ENCODE measurements at places on chromosomes 3 and 15.

GRCh38 chr3:119240101-119240590, 532 bp downstream of the B4GALT4 start:
- peaks cover 10% of the 10 kb centered on the region for H3K4me1 ChIP-seq
- peak overlapping the region; percentile 92 for H3K27ac ChIP-seq
- H3K27me3 ChIP-seq, result no peaks in the 10 kb centered on the region
- DNase-seq, result peak; percentile 57
- H3K36me3 ChIP-seq, result no peaks in the 10 kb centered on the region

- peak; percentile 61 for DNase-seq
- H3K4me1 ChIP-seq, result no peaks in the 10 kb centered on the region
- peak overlapping the region; percentile 15 for H3K4me3 ChIP-seq
- H3K27ac ChIP-seq, result no peak overlapping the region
Measured at GRCh38 chr15:78709263-78709882, 68.4 kb upstream of the CHRNB4 start.

DNA sequence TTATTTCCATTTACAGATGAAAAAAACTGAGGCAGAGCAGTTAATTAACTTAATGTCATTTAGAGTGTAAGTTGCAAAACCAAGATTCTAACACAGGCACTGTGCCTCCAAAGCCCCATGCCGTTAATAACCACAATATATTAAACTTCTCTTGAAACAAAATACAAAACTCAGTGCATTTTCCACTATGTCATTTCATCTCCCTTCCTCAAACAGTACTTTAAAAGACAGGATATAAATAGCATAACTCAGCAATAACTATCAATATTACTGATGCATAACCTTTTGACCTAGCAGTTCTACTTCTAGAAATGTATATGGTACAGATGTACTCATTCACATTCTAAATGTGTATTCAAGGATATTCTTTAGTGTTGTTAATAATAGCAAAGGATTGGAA, 5.1 kb upstream of the TASOR start:
- no peak overlapping the region for H3K27ac ChIP-seq
- no peaks in the 10 kb centered on the region for H3K36me3 ChIP-seq
- no peaks in the 10 kb centered on the region for H3K27me3 ChIP-seq
- DNase-seq, result no peak
- H3K4me1 ChIP-seq, result peaks cover 2% of the 10 kb centered on the region

DNA sequence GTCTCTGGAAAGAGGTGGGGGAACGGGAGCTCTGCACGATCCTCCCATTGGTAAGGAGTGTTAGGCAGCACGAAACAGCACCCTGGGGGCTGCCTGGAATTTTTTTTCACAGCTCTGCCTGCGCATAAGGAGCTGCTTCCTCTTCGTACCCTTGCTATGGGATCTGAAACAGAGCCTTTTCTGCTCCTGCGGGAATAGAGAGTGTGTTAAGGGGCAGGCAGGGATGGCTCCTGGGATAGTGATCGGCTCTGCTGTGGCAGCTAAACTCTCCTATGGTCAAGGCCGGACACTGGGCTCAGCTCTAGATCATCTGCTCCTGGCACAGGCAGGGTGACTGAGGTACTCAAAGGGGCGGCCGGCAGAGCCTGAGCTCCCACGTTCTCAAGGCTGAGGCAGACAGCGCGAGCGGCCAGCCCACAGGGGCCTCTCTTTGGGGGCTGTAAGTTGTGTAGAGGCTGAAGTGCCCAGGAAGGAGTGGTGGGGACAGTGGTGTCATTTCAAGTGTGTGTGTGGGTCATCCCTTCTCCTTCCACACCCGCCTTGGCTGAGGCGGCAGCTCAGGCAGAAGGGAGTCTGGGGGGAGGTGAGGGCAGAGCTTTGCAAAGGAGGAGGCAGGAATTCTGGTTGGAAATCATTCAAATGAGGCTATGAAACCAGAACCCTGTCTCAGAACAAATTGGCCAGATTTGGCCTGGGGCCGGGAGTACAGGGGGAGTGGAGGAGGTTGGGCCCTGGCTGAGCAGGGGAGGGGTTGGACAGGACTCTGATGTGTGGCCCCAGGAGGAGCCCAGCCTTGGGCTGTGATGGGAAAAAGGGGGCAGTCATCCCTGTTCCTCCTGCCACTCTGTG, 31.0 kb downstream of the EPHB3 start:
- no peak overlapping the region for H3K4me3 ChIP-seq
- DNase-seq, result no peak
- no peaks in the 10 kb centered on the region for H3K36me3 ChIP-seq

GRCh38 chr15:80816049-80816653, 37.0 kb downstream of the CEMIP start:
- H3K36me3 ChIP-seq, result no peaks in the 10 kb centered on the region
- no peaks in the 10 kb centered on the region for H3K4me1 ChIP-seq
- DNase-seq, result no peak
- no peak overlapping the region for H3K27ac ChIP-seq
- H3K27me3 ChIP-seq, result no peaks in the 10 kb centered on the region

DNA sequence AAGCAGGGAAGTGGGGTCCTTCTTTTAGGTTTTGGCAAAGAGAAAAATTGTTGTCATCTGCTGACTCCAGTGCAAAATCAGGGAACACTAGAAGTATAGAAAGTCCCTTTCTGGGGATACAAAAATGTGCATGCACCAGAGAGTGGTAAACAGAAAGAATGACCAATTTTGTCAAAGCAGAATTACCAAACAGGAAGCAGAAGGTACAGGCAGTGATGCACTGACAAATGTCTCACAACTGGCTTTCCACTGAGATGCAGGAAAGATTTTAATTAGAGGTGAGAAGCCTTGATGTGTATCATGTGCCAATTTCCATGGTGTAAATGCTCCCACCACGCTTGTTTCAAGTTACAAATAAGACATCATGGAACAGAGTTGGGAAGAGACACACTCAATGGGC, 66.0 kb downstream of the TRIM69 start:
- H3K36me3 ChIP-seq, result no peaks in the 10 kb centered on the region
- H3K4me1 ChIP-seq, result no peaks in the 10 kb centered on the region
- DNase-seq, result no peak
- H3K4me3 ChIP-seq, result no peak overlapping the region
- H3K27me3 ChIP-seq, result peaks cover 6% of the 10 kb centered on the region

GRCh38 chr15:46938169-46938568, 779.1 kb upstream of the SEMA6D start:
- no peak for DNase-seq
- no peak overlapping the region for H3K27ac ChIP-seq
- no peaks in the 10 kb centered on the region for H3K27me3 ChIP-seq

DNA sequence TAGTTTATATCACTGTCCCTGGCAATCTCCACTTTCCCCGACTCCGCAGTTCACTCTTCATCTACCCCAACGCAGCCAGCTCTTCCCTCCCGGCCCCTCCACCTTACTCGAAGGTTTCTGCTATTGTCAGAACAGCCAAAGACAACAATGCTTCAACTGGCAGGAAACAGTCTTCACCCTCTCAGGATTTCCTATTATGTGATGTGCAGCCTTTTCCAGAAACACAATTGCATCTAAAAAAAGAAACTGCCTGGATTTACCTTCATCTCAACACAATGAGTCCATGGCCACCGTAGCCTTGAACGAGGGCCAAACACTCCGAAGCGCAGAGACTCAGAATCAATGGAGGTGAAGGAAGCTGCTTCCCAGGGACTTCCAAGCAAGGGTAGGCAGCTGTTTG, 182.1 kb upstream of the TSC22D2 start:
- no peaks in the 10 kb centered on the region for H3K27me3 ChIP-seq
- no peak overlapping the region for H3K4me3 ChIP-seq
- no peaks in the 10 kb centered on the region for H3K4me1 ChIP-seq
- DNase-seq, result no peak
